Right lobe of liver (tissue), 6 donors: ENCODE measurements at places on chromosomes 7 and 10. TPM values are rescaled to one million over a fixed set of nuclear protein-coding genes. Genes with fewer than 3 reads are reported as not detected.

The LRMDA gene
- 19.7 TPM for total RNA-seq

The NCF1 gene
- 4.8 TPM for total RNA-seq

The RABGEF1 gene
- total RNA-seq = 9.9 TPM

The CYP3A5 gene
- 769 TPM for total RNA-seq

The SLC16A12 gene
- total RNA-seq = 6.1 TPM
